ENCODE measurements at places on chromosomes 16 and 17. TPM values are rescaled to one million over a fixed set of nuclear protein-coding genes. Genes with fewer than 3 reads are reported as not detected.

DNA sequence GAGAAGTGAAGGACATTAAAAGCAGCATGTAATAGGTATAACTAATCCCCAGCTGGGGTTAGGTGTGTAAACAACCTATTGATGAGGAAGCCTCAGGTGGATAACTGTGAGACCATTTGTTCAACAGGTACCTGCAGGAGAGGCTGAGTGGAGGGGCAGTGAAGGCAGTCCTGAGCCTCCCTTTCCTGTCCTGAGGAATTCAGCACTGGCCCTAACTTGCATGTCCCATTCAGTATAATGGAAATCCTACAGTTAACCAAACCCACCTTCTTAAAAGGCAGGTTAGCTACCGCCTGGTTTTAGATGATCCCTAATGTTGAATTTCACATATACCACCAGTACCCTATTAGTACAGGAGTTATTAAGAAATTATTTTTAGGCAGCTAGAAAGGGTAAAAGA, 225.9 kb upstream of the GOT2 start:
- no peak overlapping the region for H3K4me3 ChIP-seq
- H3K36me3 ChIP-seq, result no peaks in the 10 kb centered on the region
- no peak for DNase-seq
- no peaks in the 10 kb centered on the region for H3K4me1 ChIP-seq
- H3K27me3 ChIP-seq, result no peaks in the 10 kb centered on the region
- H3K27ac ChIP-seq, result no peak overlapping the region

The ALDOC gene
- 147 TPM for total RNA-seq

The CSH2 gene
- total RNA-seq, result not detected

DNA sequence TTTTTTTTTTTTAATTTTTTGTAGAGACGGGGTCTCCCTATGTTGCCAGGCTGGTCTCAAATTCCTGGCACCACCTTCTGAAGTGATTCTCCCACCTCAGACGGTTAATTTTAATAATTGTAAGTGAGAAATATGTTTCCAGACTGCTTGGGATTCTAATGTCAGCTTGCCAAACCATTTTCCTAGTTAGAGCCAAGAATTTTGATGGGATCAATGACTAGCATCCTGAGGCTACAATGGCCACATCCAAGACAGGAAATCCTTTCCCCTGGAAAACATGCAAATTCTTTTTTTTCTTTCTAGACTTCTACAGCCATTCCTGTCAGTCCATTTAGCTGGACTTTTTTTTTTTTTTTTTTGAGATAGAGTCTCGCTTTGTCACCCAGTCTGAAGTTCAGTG, 32.6 kb downstream of the IGF2BP1 start:
- no peak overlapping the region for H3K27ac ChIP-seq
- no peaks in the 10 kb centered on the region for H3K36me3 ChIP-seq
- peaks cover 3% of the 10 kb centered on the region for H3K27me3 ChIP-seq
- H3K4me1 ChIP-seq, result no peaks in the 10 kb centered on the region
- no peak overlapping the region for H3K4me3 ChIP-seq

The KCNAB3 gene
- total RNA-seq, result 7.7 TPM

DNA sequence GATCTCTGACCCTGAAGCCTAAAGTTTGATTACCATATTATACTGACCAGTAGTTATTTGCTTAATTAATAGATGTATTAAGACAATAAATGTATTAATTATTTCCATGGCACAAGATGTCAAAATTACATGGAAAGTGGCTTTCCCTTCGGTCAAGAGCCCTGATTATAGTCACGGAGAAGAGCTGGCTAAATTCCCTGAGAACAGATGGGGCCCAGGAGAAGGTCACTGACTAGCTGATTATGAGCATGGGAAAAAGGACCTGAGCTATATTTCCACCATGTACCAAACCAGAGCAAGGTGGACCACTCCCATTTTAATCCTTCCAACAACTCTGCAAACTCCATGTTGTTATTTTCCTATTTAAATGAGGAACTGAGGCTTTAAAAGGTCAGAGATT, 12.9 kb upstream of the MYO18A start:
- H3K4me1 ChIP-seq, result no peaks in the 10 kb centered on the region
- DNase-seq, result no peak
- no peak overlapping the region for H3K27ac ChIP-seq
- no peaks in the 10 kb centered on the region for H3K36me3 ChIP-seq
- H3K27me3 ChIP-seq, result peaks cover 38% of the 10 kb centered on the region
- no peak overlapping the region for H3K4me3 ChIP-seq

The DCAKD gene
- 25.9 TPM for total RNA-seq

DNA sequence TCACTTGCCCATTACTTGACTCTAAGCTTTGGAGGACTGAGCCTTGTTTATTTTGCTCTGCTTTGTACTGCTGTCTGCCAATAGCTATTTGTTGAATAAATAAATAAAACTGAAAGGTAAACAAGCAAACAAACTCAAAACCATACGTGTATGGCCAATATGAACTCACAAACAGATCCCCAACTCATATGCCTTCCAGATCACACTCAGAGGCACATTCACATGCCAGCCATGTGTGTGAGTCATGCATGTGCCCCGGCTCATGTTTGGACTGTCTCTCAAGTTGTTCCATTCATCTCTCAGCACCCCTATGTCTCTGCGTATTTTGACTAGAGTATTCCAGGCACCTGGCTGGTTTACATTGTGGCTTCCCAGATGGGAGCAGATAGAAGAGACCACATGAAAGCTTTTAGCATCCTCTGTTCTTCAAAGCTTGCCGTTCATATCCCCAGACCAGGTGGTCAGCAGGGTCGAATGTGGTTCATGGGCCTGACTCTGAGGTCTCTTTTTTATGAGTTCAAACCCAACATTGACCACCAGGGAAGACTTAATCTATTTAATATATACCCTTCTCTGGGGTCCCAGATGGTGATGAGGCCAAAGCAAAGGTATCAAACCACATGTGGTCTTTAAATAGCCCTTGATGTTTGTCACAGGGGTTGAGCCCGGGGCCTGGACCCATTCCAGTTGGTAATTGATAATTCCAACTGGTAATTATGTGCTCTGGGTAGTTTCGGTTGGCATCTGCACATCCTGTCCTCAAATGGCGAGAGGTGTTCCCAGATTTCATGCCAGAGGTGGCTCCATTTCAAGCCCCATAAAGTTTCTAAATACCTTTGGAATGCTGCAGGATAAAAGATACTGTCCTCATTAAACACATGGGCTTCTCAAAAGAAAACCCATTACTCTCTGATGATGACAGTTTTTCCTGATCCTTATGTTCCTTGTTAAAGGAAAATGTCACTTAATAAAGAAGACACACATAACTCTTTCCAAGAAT, 287.3 kb upstream of the MAF start:
- H3K36me3 ChIP-seq, result no peaks in the 10 kb centered on the region
- no peak overlapping the region for H3K27ac ChIP-seq
- H3K27me3 ChIP-seq, result peaks cover 7% of the 10 kb centered on the region
- no peak for DNase-seq
- peaks cover 3% of the 10 kb centered on the region for H3K4me1 ChIP-seq

The FKBP10 gene
- not detected for total RNA-seq

The TMEM11 gene
- total RNA-seq, result 23.2 TPM

- no peaks in the 10 kb centered on the region for H3K36me3 ChIP-seq
- no peaks in the 10 kb centered on the region for H3K27me3 ChIP-seq
Measured at GRCh38 chr16:74739275-74739674, 35.3 kb downstream of the FA2H start.

The ST6GALNAC2 gene
- total RNA-seq, result 0.25 TPM

GRCh38 chr17:72053449-72053848, 67.4 kb upstream of the SOX9 start:
- no peak for DNase-seq
- no peaks in the 10 kb centered on the region for H3K4me1 ChIP-seq
- no peaks in the 10 kb centered on the region for H3K36me3 ChIP-seq

The KRT24 gene
- total RNA-seq, result not detected

DNA sequence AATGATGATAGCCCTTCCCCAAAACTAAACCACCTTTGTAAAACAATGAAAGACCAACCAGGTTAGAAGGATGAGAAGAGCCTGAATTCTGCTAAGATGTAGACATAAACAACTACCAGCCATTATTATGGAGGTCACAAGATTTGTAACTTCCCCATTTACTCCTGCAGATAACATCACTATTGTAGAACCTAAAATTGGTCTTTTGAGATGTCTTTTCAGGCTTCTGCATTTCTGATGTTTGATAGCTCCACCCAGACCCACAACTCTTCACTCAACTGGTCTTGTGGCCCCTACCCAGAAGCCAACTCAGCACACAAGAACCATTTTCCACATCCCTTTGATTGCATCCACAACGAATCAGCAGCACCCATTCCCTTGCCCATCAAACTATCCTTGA, 100.8 kb downstream of the TMEM132E start:
- no peak for DNase-seq
- H3K4me1 ChIP-seq, result no peaks in the 10 kb centered on the region
- H3K36me3 ChIP-seq, result no peaks in the 10 kb centered on the region
- H3K27me3 ChIP-seq, result peaks cover 2% of the 10 kb centered on the region
- no peak overlapping the region for H3K4me3 ChIP-seq

DNA sequence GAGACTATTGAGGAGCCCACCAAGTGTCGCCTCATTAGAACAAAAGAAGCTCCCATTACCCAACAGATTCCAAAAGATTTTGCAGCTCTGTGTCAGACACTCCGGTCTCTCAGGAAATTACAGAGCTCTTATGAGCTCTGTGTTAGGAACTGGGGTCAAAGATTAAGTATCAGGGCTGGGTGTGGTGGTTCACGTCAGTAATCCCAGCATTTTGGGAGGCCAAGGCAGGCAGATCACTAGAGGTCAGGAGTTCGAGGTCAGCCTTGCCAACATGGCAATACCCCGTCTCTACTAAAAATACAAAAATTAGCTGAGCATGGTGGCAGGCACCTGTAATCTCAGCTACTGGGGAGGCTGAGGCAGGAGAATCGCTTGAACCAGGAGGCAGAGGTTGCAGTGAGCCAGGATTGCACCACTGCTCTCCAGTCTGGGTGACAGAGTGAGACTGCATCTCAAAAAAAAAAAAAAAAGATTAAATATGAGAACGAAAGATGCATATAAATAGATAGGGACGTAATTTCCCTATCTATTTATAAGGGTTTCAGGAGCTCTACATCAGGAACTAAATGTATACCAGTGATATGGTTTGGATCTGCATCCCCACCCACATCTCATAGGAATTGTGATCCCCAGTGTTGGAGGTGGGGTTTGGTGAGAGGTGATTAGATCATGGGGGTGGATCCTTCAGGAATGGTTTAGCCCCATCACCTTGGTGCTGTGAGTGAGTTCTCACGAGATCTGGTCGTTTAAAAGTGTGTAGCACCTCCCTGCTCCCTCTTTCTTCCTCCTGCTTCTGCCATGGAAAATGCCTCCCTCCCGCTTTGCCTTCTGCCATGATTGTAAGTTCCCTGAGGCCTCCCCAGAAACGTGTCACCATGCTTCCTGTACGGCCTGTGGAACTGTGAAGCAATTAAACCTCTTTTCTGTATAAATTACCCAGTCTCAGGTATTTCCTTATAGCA, 111.4 kb downstream of the PRKCA start:
- no peak overlapping the region for H3K27ac ChIP-seq
- H3K27me3 ChIP-seq, result no peaks in the 10 kb centered on the region
- DNase-seq, result no peak
- no peak overlapping the region for H3K4me3 ChIP-seq
- peaks cover 49% of the 10 kb centered on the region for H3K4me1 ChIP-seq

The USP43 gene
- total RNA-seq, result 0.25 TPM

DNA sequence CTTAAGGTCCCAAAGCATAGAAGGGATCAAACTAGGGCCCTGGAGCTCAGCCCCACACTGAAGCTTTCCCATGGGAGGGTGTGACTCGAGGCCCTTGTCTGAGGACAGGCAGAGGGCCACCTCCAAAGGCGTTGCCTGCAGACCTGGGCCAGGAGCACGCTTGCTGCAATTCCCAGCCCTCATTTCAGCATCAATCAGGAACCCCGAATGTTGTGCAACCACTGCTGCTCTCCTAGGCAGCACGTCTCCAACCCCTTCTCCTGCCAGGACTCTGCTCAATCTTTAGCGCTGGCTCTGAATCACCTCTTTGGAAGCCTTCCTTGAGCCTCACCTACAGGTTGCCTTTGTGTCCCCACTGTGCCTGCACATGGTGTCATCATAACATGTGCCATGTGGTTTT, 14.0 kb upstream of the ATP2C2 start:
- no peaks in the 10 kb centered on the region for H3K36me3 ChIP-seq
- no peak overlapping the region for H3K27ac ChIP-seq
- H3K27me3 ChIP-seq, result peaks cover 9% of the 10 kb centered on the region
- no peak overlapping the region for H3K4me3 ChIP-seq
- no peak for DNase-seq
- peaks cover 17% of the 10 kb centered on the region for H3K4me1 ChIP-seq

The KDM8 gene
- 12.7 TPM for total RNA-seq

The RNF213 gene
- total RNA-seq, result 849 TPM

- DNase-seq, result no peak
- H3K27ac ChIP-seq, result no peak overlapping the region
- H3K4me1 ChIP-seq, result peaks cover 12% of the 10 kb centered on the region
- no peaks in the 10 kb centered on the region for H3K36me3 ChIP-seq
- peaks cover 50% of the 10 kb centered on the region for H3K27me3 ChIP-seq
- no peak overlapping the region for H3K4me3 ChIP-seq
Measured at GRCh38 chr17:41733348-41734138, 900 bp downstream of the HAP1 start.

The HBQ1 gene
- not detected for total RNA-seq

GRCh38 chr17:79949656-79950209, 85.9 kb downstream of the TBC1D16 start:
- no peaks in the 10 kb centered on the region for H3K4me1 ChIP-seq
- H3K27me3 ChIP-seq, result no peaks in the 10 kb centered on the region
- H3K36me3 ChIP-seq, result no peaks in the 10 kb centered on the region
- H3K4me3 ChIP-seq, result no peak overlapping the region

- H3K36me3 ChIP-seq, result no peaks in the 10 kb centered on the region
- DNase-seq, result no peak
- H3K4me3 ChIP-seq, result no peak overlapping the region
- peaks cover 10% of the 10 kb centered on the region for H3K27me3 ChIP-seq
Measured at GRCh38 chr17:56754523-56755208, 79.1 kb downstream of the C17orf67 start.

GRCh38 chr16:11032922-11033291, 88.5 kb downstream of the CLEC16A start:
- H3K4me3 ChIP-seq, result no peak overlapping the region
- peak overlapping the region; percentile 3 for H3K27ac ChIP-seq
- H3K27me3 ChIP-seq, result no peaks in the 10 kb centered on the region
- H3K36me3 ChIP-seq, result peaks cover 85% of the 10 kb centered on the region

- no peaks in the 10 kb centered on the region for H3K36me3 ChIP-seq
- peaks cover 16% of the 10 kb centered on the region for H3K4me1 ChIP-seq
- H3K27ac ChIP-seq, result peak overlapping the region; percentile 47
- peak; percentile 79 for DNase-seq
- H3K27me3 ChIP-seq, result peaks cover 31% of the 10 kb centered on the region
- H3K4me3 ChIP-seq, result peak overlapping the region; percentile 67
Measured at GRCh38 chr16:72787514-72788268, 260.2 kb downstream of the ZFHX3 start.

Data from activated CD4-positive, alpha-beta memory T cell treated with anti-CD3 and anti-CD28 coated beads, Interleukin-2, amount 10 ng/mL, durations not matched to agents 7 days and 5 days (primary cell).